ENCODE measurements at places on chromosomes 13 and 19. TPM values are rescaled to one million over a fixed set of nuclear protein-coding genes. Genes with fewer than 3 reads are reported as not detected.

- no peak for DNase-seq
Measured at GRCh38 chr13:76131551-76131950, 495.4 kb downstream of the LMO7 start.

- no peak for DNase-seq
Measured at GRCh38 chr19:677201-677600, 1.0 kb downstream of the FSTL3 start.

DNA sequence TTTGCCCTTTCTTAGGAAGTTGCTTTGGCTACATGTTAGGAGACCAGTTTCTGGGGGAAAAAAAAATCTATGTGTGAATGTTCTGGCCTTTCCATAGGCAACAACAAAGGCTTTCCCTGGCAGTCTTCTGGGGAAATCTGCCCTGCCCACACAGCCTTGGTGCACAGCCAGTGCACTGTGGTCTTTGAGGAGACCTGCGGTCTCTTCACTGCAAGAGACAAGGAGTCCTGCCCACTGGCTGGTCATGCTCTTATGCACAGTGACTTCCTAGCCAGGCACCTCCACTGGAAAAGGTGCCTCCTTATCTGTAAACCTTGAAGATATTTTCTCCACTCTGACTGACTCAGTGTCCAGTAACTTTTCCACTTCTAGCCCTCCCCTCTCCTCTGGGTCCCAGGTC lies 155.1 kb downstream of the SUCLA2 start:
- no peak for DNase-seq

GRCh38 chr19:2798733-2799132 lies 13.4 kb downstream of the THOP1 start:
- peak; percentile 62 for DNase-seq

DNA sequence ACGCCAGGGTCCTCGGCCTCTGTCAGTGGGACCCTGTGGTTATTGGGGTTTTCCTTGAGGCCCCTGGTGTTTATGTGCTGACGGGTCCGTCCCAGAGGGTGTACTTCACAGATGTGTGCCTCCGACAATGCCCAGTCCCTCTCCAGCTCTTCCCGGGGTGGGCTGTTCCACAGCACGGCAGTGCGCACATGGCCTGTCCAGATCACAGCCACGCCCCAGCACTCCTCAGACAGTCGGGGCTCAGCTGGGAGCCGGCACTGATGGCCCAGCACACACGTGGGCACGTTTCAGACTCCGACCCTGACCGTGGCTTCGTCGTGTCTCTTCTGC lies 16.9 kb upstream of the F7 start:
- DNase-seq, result no peak

- DNase-seq, result peak; percentile 95
Measured at GRCh38 chr13:114281351-114282040, at the start of gene UPF3A. Gene UPF3A (plus strand): TSS chr13:114281601. CDS start chr13:114281640, 39 bp downstream.

GRCh38 chr19:48290401-48290770 lies 20.5 kb downstream of the ZNF114 start:
- no peak for DNase-seq

DNA sequence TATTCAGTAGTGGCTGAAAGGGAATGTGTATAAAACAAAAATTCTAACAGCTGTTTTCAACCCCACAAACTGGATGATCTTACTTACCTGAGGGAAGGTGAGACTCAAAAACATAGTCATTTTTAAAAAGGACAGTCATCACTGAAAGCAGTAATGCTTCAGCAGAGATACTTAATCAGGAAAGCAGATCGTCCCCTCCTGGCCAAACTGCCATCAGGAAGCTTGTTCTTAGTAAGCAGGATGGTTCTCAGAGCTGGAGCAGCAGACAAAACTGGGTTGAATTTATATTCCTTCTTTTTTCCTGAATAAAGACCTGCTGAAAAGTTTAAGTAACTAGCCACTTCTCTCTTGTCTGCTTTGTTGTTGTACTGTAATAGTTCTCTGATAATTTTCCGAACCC lies 1156.5 kb downstream of the OLFM4 start:
- DNase-seq, result no peak

GRCh38 chr19:30666301-30666803 lies 294.2 kb downstream of the ZNF536 start:
- DNase-seq, result peak; percentile 56

DNA sequence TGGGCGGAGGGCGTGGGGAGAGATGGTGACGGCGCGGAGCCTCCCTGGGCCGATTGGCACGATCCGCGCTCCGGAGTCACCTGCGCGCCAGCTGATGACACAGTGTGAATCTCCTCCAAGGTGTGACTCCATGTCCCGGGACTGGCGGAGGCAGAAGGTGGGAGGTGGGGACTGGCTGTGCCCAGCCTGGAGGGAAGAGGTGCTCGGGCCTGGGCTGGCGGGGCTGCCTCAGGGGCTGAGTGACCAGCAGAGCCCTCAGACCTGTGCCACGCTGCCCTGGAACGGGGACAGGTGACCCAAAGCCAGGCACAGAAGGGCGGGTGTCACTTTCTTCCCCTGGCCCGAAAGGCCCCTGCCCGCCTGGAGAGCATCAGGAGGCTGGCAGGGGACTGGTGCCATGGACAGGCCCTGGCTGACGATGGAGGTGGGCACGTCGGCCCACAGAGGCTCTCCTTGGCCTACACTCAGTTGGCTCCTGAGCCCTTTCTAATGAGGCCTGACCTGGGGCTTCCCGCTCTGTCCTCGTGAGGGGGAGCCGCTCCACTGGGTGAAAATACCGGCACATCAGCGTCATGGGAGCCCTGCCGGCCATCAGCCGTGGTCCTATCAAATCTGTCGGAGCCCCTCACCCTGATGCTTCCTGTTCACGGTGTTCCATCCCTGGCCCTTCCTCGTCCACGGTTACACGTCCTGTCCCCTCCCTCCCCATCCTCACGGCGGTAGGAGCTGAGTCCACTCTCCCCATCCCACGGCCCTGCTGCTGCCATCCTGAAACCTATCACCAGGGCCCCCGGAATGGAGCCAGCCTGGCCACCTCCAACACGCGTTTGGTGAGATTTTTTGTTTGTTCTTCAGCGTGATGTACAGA lies 75.6 kb downstream of the SPACA7 start:
- no peak for DNase-seq

DNA sequence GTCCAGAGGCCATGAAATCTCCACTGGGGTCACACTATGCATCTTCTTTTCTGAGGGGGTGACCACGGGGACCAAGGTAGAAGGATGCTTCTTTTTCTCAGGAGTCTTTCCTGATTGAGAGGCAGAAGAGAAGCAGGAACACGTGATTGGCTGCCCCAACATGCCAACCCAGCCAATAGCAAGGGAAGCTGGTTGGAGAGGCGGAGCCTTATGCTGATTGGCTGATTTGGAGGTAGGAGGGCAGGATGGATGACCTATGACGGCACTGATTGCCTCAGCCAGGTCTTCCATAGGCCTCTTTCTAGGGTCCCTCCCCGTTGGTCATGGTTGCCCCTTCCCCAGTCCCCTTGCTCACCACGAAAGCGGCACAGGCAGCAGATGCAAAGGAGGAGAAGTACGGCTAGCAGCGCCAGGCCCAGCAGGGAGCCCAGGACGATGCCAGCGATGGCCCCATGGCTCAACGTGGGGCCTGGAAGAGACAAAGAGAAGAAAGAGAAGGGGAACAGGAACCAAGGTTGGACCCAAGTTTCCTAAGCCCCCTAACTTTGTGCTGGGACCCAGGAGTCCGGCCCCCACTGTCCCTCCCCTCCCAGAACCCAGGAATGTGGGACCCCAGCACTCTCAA lies 8.0 kb downstream of the VSIG10L start:
- DNase-seq, result no peak

GRCh38 chr19:11769995-11770394 lies 3.2 kb downstream of the ZNF441 start:
- DNase-seq, result no peak

- DNase-seq, result no peak
Measured at GRCh38 chr19:46931202-46931601, 70.4 kb downstream of the ARHGAP35 start.

GRCh38 chr19:9941231-9941630 lies 4.9 kb upstream of the OLFM2 start:
- DNase-seq, result no peak

GRCh38 chr19:48501494-48502349 lies 9.9 kb downstream of the LMTK3 start:
- no peak for DNase-seq

DNA sequence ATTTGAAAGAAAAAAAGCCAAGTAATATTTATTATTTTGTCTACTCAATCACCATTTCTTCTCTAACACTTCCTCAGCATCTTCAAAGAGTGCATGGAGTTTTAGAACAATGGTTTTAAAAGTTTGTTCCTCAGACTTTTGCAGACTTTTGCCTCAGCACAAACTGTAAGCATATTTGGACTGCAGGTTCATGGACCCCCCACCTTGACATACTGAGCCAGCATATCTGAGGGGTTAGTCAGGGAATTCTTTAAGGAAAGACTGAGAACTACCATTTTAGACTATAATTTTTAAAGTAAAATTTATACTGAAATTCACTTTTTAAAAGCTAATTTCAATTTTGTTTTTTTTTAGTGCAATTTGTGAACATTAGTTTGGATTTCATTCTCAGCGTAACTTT lies 1676.8 kb upstream of the PCDH20 start:
- DNase-seq, result no peak

DNA sequence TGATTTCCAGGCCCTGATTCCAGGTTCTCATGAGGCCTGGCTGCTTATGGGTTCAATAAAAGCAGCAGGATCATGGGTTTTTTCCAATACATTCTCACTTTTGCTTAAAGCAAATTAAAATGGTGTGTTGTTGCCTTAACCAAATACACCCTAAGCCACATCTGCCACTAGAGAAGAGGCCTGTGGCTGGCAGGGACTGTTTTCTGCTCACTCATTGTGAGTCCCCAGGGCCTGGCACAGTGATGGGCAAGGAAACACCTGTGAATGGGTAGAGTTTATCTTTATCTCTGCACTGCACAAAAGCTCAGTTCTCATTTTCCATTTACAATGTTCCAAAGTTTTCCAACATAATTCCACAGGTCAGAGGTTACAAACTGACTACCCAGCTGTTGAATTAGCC lies 726.0 kb downstream of the UQCRFS1 start:
- DNase-seq, result no peak

- DNase-seq, result no peak
Measured at GRCh38 chr19:595326-596262, 5.9 kb downstream of the HCN2 start.

DNA sequence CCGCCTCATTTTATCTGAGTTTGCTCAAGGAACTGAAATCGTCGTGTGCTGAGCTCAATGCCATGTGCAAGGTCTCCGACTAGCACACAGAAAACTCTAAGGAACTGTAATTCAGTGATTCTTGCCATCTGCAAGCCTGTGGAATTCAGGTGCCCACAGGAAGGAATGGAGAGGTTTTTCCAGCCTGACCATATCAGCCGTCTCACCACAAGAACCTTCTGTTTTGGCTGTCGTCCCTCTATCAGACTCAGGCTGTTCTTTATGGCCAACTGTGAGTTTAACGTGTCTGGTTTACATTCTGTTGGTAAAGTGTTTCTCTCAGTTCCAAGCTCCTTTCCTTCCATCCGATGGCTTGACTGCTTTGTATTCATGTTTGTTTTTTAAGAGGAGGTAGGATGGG lies 293.5 kb downstream of the SPRY2 start:
- no peak for DNase-seq

DNA sequence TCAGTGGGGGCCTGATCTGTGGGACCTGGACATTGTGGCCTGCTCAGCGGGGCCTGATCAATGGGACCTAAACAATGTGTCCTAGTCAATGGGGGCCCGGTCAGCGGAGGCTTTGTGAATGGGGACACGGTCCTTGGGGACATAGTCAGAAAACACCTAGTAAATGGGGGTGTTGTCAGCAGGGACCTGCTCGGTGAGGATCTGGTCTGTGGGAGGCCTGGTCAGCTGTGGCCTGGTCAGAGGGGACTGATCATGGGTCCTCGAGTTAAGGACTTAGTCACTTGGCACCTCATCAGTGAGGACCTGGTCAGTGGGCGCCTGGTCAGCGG lies 44.5 kb upstream of the TPM4 start:
- DNase-seq, result peak; percentile 15

- DNase-seq, result no peak
Measured at GRCh38 chr13:66951426-66951825, 278.7 kb downstream of the PCDH9 start.

DNA sequence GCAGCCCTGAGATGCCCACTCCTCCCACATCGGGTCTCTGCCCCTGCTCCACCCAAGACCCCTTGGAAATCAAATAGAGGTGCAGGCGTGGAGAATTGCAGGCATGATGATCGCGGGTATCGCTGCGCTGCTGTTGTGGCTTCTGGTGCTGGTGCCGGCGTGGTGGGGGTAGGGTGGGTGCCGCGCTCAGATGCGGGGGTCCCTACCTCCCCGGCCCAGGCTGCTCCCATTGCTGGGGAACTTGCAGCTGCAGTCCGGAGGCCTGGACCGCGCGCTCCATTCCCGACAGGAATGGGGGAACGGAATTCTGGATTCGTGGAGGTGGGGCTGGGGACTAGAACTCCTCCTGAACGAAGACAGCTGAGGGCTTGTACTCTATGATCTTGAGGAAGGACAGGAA lies 20.4 kb downstream of the CYP2F1 start:
- no peak for DNase-seq

- DNase-seq, result no peak
Measured at GRCh38 chr13:109447667-109448066, 338.7 kb downstream of the IRS2 start.

GRCh38 chr19:45640849-45641273 lies 1.7 kb upstream of the EML2 start:
- DNase-seq, result peak; percentile 52

- no peak for DNase-seq
Measured at GRCh38 chr19:6778386-6778785, 5.9 kb downstream of the VAV1 start.

- peak; percentile 66 for DNase-seq
Measured at GRCh38 chr19:41226053-41226873, 7.2 kb downstream of the AXL start.

- no peak for DNase-seq
Measured at GRCh38 chr13:65287405-65287804, 1942.7 kb downstream of the PCDH9 start.

- no peak for DNase-seq
Measured at GRCh38 chr13:62387647-62388046, 972.0 kb upstream of the PCDH20 start.

- DNase-seq, result no peak
Measured at GRCh38 chr13:102620516-102620915, 23.7 kb downstream of the TPP2 start.

- no peak for DNase-seq
Measured at GRCh38 chr13:108618233-108618632, 11.2 kb upstream of the MYO16 start.

GRCh38 chr19:41192574-41193429 lies at the start of gene CYP2S1:
Gene CYP2S1 (plus strand): TSS chr19:41193219. CDS start chr19:41193265, 46 bp downstream.
- DNase-seq, result no peak

GRCh38 chr13:105471673-105472072 lies 1063.8 kb downstream of the EFNB2 start:
- DNase-seq, result no peak

GRCh38 chr19:13095393-13095784 lies 7.3 kb downstream of the LYL1 start:
- no peak for DNase-seq

GRCh38 chr13:81089371-81090157 lies 748.6 kb upstream of the SPRY2 start:
- no peak for DNase-seq

The INSR gene
- 96.4 TPM for total RNA-seq

The PMIS2 gene
- total RNA-seq, result not detected

The KLHL1 gene
- not detected for total RNA-seq

The MYO16 gene
- total RNA-seq, result 2.7 TPM

The TMEM238 gene
- 26.6 TPM for total RNA-seq

The SIGLEC7 gene
- 3.8 TPM for total RNA-seq

The ZNF302 gene
- total RNA-seq, result 13.9 TPM

The B9D2 gene
- total RNA-seq, result 2.1 TPM

The SLC25A42 gene
- 77.8 TPM for total RNA-seq

The LILRB4 gene
- total RNA-seq, result 1.9 TPM

The CABP5 gene
- not detected for total RNA-seq

The LRRC25 gene
- total RNA-seq, result 2.2 TPM

Measured in left lobe of liver (tissue), 2 donors.